ENCODE measurements at places on chromosomes 5 and 9. TPM values are rescaled to one million over a fixed set of nuclear protein-coding genes. Genes with fewer than 3 reads are reported as not detected.

DNA sequence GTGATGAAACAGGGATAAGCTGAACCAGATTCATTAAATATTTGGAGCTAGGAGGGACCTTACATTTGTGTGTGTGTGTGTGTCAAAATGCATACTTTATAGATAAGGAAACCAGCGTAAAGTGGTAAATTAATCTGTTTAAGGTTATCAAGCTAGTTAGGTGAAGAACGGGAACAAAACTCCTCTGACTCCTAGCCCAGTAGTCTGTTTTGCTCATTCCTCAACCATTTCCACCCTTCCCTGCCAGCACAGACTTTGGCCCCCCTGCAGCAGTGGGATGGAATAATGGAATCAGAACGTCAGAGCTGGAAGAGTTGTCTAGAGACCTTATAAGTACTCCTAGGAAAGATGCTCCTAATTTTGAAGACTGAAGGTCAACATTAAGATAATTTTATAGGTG is 6.5 kb downstream of the AGXT2 start:
- H3K4me1 ChIP-seq: peaks cover 4% of the 10 kb centered on the region
- H3K4me3 ChIP-seq: no peak overlapping the region
- H3K27ac ChIP-seq: no peak overlapping the region
- no peaks in the 10 kb centered on the region for H3K27me3 ChIP-seq
- no peaks in the 10 kb centered on the region for H3K36me3 ChIP-seq

GRCh38 chr9:87193925-87194868 is 246.9 kb upstream of the GAS1 start:
- H3K27ac ChIP-seq: peak overlapping the region; percentile 19
- no peak overlapping the region for H3K4me3 ChIP-seq
- H3K27me3 ChIP-seq: no peaks in the 10 kb centered on the region
- H3K4me1 ChIP-seq: no peaks in the 10 kb centered on the region
- H3K36me3 ChIP-seq: no peaks in the 10 kb centered on the region

DNA sequence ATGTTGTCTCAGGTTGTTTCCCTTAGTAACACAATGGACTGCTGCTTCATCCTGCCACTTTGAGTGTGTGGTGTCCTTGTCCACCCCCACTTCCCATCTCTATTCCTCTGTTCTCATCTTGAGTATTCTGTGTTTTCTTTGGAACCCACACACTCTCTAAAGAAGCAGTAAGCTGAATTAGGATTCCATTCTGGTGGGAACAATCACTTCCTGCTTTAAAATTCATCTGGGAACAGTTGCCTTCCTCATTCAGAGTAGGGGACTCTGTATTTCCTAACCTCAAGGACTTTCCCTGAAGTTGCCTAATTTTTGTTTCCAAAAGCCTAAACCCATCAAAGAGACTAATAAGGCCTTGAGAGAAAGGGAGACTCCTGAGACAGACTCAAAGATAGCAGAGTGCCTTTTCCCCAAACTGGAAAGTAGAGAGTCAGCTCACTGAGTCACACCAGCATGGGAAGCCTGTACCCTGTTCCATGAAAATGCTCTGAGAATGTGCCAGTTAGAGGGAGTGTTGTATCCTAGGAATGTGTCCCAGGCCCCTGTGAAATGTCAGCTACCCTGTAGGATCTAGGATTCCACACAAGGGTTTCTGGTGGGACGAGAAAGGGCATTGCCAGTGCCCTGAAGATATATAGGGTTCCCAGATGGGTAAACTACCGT is 63.6 kb downstream of the CCDC192 start:
- DNase-seq: no peak
- H3K4me3 ChIP-seq: no peak overlapping the region
- no peaks in the 10 kb centered on the region for H3K4me1 ChIP-seq
- H3K36me3 ChIP-seq: no peaks in the 10 kb centered on the region

CYSRT1 gene
- total RNA-seq: 0.94 TPM

DMRTA1 gene
- total RNA-seq: 0.99 TPM

DNA sequence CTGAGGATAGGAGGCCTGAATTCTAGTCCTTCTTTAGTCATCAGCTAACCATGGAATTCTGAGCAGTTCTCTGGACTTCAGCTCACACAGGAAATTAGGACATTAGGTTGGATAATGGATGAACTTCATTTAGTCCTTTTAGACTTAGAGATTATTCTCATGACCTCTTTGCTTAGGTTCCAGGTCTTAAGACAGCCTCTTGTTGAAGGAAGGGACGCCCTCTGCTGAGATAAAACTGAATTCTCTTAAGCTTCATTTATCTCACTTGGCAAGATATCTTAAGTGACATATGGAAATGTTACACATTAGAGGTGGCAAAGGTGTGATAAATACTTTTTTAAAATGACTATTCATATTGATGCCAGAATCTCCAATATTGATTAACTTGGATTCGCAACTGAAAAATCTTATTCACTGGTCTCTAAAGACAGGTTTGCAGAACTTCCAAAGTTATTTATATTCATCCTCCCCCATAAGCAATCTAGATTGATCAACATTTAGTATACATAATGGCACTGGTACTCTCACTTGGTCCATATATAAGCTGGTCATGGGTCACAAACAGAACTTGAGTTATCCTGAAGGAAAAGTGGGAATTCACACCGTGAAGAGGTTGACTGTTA is 16.9 kb upstream of the ZNF366 start:
- H3K4me1 ChIP-seq: no peaks in the 10 kb centered on the region
- no peak overlapping the region for H3K4me3 ChIP-seq
- H3K27ac ChIP-seq: no peak overlapping the region
- DNase-seq: peak; percentile 71
- no peaks in the 10 kb centered on the region for H3K27me3 ChIP-seq

DNA sequence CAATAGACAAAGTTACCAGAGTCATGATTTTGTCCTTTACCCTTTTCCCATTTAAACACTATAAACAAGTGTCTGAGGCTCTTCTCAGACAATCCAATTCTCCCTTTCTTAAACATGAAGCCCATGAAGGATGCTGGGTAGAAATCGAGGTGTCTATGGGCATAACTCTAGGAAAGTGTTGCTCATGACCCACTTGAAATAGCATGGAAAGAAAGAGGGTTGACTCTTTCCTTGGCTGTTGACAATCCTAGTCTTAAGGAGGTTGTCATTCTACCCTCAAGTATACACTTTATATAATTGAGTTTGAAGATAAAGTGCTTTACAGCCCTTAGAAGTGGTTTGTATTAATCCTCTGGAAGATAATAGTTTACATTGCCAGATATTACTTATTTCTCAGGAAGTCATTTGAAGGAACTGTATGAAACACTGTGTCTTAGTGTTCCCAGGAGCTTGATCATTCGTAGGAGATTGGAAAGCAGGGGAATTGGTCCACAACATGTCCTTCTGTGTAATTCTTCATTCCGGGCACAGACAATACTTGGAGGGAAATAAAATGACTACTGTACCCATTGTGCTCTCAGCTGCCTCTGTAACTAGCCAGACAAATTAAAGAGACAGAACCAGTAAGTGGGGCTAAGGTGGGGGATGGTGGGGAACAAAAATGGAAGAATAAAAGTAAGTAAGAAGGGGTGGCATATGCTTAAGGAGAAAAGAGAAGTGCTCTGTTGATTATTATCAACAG is 1078.3 kb upstream of the DMAC1 start:
- DNase-seq: no peak
- no peak overlapping the region for H3K4me3 ChIP-seq
- peaks cover 2% of the 10 kb centered on the region for H3K4me1 ChIP-seq
- no peaks in the 10 kb centered on the region for H3K36me3 ChIP-seq

- peak overlapping the region; percentile 40 for H3K27ac ChIP-seq
- no peak overlapping the region for H3K4me3 ChIP-seq
- no peaks in the 10 kb centered on the region for H3K27me3 ChIP-seq
Measured at GRCh38 chr9:133888048-133888808, 103.9 kb downstream of the VAV2 start.

DNA sequence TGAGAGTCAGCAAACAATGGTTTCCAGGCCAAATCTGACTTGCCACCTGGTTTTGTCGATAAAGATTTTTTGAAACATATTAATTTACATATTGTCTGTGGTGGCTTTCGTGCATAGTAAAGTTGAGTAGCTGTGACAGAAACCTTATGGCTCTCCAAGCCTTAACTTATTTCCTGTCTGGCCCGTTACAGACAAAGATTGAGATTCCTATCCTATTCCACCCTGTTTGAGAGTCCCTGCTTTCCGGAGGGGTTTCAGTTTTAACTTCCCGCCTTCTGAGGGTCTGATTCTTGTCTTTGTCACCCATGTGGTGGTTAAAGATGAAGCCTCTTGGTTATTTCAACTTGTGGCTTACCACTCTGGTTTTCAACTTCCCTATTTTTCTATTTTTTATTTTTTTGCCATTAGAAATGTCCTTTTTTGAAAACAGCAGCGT is 11.4 kb downstream of the OTULIN start:
- peaks cover 4% of the 10 kb centered on the region for H3K36me3 ChIP-seq
- H3K4me3 ChIP-seq: no peak overlapping the region
- DNase-seq: no peak
- H3K4me1 ChIP-seq: peaks cover 3% of the 10 kb centered on the region

- no peak overlapping the region for H3K27ac ChIP-seq
- no peak overlapping the region for H3K4me3 ChIP-seq
- no peaks in the 10 kb centered on the region for H3K36me3 ChIP-seq
- peaks cover 7% of the 10 kb centered on the region for H3K4me1 ChIP-seq
Measured at GRCh38 chr5:57690724-57691123, 208.1 kb upstream of the ACTBL2 start.

ADGRV1 gene
- 114 TPM for total RNA-seq

MED7 gene
- 19.5 TPM for total RNA-seq

DNA sequence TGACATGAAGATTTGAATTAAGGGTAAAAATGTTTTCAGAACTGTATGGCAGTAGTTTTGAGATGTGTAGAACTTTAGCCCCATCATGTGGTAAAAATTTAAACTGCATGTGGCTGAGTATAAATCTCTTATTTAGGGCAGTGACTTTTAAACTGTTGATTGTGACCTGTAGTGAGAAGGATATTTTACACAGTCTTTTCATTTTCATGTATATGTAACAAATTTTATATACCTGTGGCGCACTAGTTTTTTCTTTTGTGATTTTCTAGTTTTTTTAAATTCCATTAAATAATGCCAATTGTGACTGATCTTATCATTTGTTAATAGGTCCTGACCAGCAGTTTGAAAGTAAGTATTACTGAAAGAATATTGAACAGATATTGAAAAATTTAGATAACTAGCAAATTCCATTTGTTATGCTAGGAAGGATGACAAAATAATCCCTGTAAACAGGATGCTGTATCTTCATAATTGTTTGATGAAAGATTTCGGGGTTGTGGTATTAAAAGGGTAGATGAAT is 47.2 kb downstream of the GPBP1 start:
- no peaks in the 10 kb centered on the region for H3K27me3 ChIP-seq
- H3K4me1 ChIP-seq: no peaks in the 10 kb centered on the region
- H3K27ac ChIP-seq: no peak overlapping the region

DNA sequence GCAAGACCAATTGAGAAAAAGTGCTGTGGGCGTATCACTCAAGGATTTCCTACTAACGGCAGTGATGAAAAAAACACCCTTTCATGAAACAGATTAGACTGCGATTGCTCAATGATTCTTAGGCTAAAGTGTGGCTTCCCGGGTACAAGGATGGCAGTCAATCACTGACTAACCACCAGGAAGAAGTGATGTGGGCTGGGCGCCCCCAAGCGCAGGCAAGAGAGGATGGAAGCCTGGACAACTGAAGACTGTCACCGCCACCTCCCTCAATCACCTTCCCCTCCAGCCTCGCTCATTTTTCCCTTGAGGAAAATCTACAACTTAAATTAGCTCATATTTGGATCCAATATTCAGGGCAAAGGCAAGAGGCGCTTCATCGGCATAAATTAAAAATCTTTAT is 707.2 kb downstream of the MTRR start:
- no peak for DNase-seq
- H3K27me3 ChIP-seq: no peaks in the 10 kb centered on the region
- no peak overlapping the region for H3K4me3 ChIP-seq
- H3K27ac ChIP-seq: no peak overlapping the region

DNA sequence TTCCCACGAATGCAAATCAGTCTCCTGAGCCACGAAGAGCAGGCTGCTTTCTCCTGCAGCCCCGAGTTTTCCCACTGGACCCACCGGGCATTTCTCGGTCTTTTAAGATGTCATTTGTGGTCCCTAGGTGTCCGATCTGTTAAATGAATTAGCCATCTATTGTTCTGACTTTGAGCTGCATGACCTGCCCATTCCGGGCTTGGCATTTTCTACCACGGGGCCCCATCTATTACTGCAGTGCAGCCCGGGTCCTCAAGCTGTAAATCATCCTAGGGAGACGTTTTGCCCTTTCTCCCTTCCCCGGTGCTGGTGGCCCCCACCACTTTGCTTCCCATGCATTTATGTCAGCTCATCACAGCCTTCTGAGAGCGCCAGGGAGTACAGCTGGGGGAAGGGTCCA is 405.4 kb downstream of the IRX1 start:
- no peak for DNase-seq
- no peak overlapping the region for H3K4me3 ChIP-seq
- no peaks in the 10 kb centered on the region for H3K36me3 ChIP-seq

DNA sequence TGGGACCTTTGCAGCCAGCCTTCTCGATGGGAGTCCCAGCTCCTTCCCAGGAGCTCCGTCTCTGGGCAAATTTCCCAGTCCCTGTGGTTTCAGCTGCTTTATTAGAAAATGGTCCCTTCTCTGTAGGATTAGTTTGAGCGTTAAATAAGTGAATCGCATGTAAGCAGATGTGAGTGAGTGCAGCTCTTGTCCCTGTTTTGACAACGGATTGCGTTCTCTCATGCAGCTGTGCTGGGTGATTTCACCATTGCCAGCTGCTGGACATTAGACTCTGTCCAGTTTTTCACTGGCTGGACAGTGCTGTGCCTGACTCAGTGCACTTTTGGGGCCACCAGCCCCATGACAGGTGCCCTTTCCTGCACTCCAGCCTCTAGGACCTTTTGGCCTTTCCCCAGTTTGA is 11.6 kb upstream of the CEL start:
- H3K27me3 ChIP-seq: no peaks in the 10 kb centered on the region
- H3K27ac ChIP-seq: no peak overlapping the region
- peaks cover 83% of the 10 kb centered on the region for H3K36me3 ChIP-seq
- no peak overlapping the region for H3K4me3 ChIP-seq
- peaks cover 6% of the 10 kb centered on the region for H3K4me1 ChIP-seq
- DNase-seq: no peak

- no peaks in the 10 kb centered on the region for H3K36me3 ChIP-seq
- no peak for DNase-seq
- H3K4me1 ChIP-seq: no peaks in the 10 kb centered on the region
- no peaks in the 10 kb centered on the region for H3K27me3 ChIP-seq
Measured at GRCh38 chr5:19886123-19886917, 101.7 kb downstream of the CDH18 start.

TJP2 gene
- 89.5 TPM for total RNA-seq

DNA sequence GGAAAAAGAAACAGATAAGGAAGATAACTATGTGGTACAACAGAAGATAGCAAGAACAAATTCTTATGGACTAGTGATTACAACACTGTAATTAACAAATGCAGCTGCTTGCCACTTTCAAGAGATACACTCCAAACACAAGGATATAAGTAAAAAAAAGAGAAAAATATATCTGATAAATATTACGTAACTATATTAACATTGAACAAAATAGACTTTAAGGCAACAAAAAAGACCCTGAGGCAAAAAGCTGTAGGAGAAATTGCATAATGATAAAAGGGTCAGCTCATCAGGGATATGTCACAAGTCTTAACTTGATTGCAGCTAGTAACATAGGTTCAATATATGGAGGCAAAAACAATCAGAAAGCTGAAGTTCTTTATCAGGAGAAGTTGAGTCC is 51.3 kb upstream of the RNF130 start:
- H3K4me3 ChIP-seq: no peak overlapping the region
- no peak for DNase-seq
- no peak overlapping the region for H3K27ac ChIP-seq
- peaks cover 30% of the 10 kb centered on the region for H3K36me3 ChIP-seq
- peaks cover 9% of the 10 kb centered on the region for H3K4me1 ChIP-seq

DOCK8 gene
- 14.2 TPM for total RNA-seq

POLK gene
- 58.5 TPM for total RNA-seq

TAF11L2 gene
- total RNA-seq: not detected

OTP gene
- 1.8 TPM for total RNA-seq
